ENCODE measurements at places on chromosomes 11 and 22.

DNA sequence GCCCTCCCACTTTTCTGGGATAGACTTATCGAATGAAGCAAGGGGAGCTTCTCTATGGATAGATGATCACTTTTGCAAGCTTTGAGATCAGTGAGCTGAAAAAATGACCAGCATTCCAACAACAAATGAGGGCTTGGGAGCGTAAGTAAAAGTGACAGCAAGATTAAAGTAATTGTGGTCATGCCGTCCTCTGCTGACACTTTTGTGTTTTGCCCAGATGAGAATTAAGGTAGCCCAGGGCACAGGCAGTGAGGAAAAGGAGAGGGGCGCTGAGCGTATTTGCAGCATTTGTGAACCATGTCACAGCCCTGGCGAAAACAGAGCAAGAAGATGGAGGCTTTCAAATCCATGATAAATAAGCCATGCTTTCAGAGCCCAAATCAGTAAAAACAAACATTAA is 24.6 kb upstream of the TMA7B start:
- DNase-seq, result no peak

DNA sequence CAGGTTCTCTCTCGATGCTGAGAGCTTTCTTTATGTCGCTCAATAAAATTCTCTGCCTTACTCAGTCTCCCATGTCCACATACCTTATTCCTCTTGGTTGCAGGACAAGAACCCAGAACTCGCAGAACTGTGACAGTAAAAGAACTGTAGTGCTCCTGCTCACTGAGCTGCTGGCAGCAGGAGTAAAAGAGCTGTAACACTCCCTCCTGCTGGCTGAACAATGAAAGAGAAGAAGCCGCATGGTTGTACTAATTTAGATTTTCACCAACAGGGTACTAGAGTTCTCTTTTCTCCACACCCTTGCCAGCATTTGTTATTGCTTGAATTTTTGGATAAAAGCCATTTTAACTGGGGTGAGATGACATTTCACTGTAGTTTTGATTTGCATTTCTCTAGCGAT is 433.2 kb downstream of the GUCY1A2 start:
- DNase-seq, result no peak

DNA sequence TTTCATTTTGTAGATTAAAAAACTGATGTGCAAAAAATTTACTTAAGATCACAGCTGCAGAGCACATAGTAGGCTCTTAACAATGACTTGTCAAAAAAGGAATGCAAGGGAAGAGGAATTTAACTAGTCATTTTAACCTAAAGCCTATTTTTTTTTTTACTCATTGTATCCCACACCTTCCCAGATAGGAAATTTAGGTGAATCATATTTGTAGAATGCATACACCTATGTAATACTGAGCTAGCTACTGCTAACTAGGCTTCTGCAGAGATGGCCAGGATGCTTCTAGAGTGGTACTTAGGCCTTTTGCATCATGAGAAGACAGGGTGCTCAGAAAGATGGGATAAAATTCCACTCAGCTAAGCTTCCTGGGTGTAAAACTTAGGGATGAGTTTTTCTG is 387.3 kb downstream of the AASDHPPT start:
- DNase-seq, result no peak

- DNase-seq, result no peak
Observed at GRCh38 chr11:69049490-69049867, 747 bp downstream of the TPCN2 start.

DNA sequence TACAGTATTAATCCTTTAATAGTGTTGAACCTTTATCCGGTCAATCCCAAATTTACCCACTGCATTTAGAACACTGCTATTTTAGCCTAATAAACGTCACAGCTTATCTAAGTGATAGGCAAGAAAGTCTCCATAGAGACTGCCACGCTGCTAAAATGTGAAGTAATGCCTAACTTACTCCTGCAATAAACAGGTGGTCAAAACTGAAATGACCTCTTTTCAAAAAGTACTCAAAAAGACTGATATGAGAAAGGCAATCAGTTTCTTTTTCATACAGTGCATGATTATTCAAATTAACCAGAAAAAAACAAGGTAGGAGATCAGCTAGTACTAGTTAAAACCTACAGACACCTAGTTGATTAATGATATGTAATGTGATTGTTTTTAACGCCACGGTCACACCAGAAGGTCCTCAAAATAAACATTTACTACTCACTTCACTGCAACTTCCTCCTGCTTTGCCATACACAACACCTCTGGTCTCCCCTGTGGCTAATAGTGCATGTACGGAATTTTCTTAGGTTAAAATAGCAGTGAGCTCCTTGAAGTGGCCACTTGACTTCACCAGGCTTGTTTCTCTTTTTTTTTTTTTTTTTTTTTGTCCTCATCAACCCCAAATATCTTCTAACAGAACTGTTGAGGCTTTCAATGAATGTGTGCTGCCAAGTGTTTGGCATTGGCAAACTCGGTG is 8.8 kb downstream of the ATP5MG start:
- DNase-seq, result no peak

DNA sequence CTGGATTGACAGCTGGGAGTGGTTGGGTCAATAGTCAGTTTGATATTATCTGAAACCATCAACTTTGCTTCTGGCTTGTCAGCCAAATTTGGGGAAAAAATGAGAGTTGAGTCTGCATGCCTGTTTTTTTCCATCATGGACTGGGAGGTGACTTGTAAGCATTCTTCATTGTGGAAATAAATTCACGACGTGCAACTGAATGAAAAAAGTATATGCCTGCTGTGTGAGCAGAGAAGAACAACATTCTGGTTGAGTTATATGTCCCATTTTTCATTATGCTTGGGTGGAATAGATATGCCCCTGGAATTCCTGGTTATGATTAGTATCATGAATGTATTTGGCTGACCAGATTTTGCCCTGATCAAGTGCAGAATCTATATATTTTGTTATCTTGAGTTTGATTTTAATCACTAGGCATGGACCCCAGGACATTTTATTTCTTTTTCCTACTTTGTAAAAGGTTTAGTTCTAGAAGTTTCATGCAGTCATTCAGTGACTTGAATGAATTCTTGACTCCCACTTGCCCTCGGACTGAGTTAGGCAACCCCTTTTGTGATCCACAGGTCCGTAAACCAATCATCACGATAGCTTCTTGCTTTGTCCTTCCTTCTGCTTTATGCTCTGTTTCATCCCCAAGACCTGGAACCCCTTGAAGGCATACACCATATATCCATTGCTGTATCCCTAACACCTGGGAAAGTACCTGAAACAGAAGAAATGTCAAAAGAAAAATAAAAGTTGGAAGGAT is 205.8 kb downstream of the NAV2 start:
- DNase-seq, result no peak

- no peak for DNase-seq
Observed at GRCh38 chr11:86801364-86801763, 1.0 kb downstream of the PRSS23 start.

DNA sequence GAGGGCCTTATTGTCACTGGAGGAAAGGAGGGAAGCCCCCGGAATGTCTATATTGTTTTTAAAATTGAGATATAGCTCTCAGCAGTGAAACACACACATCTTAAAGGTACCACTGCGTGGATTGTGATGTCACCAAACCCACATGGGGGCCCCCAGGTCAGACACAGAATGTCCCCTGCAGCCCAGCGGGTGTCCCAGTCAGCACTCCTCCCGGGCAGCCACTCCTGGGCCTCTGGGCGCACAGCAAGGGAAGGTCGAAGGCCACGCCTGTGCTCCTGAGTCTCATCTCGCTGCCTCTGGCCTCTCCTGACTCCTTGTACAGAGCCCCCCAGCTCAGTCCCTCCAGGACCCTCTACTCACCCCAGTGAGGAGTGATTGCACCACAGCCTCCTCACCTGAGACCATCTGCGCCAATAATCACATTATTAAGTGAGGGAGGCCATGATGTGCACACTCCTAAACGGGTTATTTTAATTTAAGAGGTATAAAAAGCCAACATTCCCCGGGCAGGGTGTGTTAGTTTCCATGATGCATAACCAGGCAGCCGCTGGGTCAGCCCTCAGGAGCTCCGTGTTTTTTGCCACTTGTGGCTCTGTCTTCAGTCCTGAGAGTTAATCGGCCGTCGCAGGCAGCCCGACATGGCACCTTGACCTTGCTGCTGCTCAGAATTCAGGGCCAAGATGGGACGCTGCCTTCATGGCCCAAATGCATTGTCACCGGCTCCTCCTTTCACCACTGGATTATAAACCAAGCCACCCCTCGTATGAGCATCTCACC is 1089.3 kb downstream of the BRD1 start:
- DNase-seq, result no peak

DNA sequence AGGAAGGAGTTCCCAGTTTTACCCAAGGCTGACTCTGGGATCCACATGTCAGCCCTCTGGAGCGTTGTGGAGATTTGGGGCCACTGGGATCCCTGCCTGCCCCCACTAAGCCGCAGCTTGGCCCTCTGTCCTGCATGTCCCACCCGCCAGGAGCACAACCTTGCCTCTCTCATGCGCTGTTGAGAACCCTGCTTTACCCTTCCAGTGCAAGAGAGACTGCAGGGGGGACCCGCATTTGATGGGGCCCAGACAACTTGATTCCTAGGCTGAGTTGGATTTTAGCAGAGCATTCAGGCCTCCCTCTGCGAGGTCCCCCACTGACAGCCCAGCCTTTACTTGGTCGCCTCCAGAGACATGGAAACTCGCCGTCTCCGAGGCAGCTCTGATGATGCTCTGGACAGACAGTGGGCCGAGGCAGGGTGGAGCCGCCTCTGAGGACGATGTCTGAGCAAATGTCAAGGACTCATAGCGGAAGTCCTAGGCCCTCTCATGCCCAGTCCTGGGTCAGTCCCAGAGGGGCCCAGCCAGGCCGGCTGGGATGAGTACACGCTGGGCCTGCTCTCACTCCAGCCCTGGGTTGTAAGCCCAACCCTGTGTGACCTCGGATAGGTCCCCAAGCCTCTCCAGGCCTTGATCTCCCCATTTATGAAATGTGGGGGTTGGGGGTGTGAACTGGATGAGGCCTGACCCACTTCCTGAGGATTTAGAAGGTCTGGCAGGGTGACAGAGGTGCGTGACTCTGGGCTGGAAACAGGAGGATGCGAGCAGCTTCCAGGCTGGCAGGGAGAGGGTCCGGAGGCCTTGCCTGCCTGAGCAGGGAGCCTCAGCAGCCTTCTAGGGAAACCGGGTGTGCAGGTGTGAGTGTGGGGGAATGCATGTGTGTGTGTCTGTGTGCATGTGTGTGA is 630 bp downstream of the CD5 start:
- DNase-seq, result no peak

GRCh38 chr11:128448200-128448886 is 139.0 kb downstream of the ETS1 start:
- no peak for DNase-seq

- DNase-seq, result no peak
Observed at GRCh38 chr11:22473586-22473985, 135.4 kb downstream of the SLC17A6 start.

DNA sequence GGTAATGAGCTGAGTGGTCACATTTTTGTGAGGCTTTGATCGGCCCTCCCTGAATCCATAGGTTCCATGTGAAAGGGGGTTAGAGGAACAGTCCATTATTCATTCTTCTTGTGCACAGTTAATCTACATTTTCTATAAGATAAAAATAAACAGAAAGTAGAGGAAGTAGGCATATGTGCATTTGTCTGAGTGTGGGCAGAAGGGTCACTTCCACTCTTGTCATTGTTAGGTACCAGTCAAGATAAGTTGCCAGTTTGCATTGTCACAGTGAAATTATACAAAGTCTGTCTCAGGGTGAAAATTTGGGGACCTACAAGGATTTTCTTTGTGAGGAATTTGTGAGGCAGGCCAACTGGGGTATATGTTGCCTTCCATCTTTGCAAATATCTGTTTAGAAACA is 4.6 kb upstream of the APOL4 start:
- DNase-seq, result no peak

DNA sequence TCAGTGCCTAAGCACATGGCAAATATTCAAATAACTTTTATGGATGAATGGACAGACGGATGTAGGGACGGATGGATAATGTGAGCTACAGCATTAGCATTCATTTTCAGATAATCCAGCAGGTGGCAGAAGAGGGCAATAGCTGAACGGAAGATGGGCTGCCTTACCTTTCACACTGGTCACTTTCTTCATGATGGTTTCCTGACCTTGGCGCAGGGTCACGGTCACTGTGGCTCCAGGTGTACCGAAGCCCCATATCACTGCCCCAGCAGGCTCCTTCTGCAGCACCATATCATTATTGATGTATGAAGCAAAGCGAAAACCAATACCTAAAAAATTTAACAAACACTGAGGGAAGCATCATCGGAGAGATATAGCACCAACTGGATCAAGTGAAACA is 4.3 kb downstream of the SIAE start:
- DNase-seq, result peak; percentile 12

DNA sequence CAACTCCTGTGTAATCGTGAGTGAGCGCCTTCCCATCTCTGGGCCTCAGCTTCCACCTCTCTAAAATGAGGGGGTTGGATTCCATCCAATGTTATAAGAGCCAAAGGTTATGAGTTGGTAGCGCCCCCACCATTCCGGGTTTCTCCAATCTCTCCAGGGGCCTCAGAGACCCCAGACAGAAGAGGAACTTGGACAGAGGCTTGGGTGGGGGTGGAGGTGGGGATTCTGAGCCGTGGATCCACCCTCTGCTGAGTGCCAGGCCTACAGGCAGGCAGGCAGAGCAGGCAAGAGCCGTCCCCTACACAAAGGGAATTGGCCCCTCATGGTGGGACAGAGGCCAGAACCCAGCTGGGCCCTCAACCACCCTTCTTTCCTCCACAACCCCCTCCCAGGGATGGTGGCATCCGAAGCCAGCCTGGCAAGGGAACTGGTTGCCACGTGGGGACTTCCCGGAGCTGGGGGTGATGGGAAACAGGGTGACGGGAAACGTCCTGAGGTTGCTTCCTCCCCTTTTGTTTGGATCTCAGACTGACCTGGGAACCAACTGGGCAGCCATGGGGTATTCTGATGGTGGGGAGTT is 31.8 kb downstream of the TXN2 start:
- no peak for DNase-seq

DNA sequence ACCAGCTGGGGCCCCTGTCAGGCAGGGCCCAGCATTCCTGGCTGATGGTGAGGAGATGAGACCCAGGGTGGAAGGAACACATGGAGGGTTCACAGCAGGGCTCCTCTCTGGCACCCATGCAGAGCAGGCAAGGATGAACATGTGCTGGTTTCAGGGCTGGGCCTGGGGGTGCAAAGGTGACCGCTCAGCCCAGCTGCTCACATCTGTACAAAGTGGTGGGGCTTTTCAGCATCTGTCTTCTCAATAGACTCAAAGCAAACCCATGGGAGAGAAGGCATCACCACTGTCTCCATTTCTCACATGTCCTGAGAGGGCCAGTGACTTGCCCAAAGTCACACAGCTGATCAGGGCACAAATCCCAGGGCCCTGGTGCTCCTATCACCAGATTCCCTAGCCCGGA is 27.3 kb upstream of the TCF20 start:
- no peak for DNase-seq
